ENCODE measurements at places on chromosomes 4 and X. TPM values are rescaled to one million over a fixed set of nuclear protein-coding genes. Genes with fewer than 3 reads are reported as not detected.
A peak's percentile ranks its signal among the peaks of the same experiment; 100 is the strongest.

GRCh38 chrX:51047950-51048349 is 137.4 kb downstream of the BMP15 start:
- DNase-seq = no peak

Gene SRPX2
- total RNA-seq = 0.22 TPM

- DNase-seq = no peak
Observed at GRCh38 chr4:40190880-40191815, 5.7 kb upstream of the RHOH start.

DNA sequence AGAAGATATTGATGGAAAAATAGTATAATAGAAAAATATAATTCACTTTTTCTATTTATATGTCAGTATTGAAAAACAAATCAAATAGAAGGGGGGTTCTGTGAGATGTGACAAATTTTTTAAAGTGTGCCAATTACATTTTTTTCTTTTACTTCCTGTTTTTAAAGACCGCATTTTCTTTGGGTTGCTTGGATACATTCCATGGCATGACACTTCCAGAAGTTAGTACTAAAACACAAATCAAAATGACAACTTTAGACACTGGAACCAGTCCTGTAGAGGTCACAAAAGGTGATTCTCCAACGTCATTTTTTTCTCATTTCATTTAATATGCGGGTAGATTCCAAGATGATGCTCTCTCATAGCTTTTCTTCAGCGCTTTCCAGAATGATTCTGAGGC is 116.2 kb upstream of the GNPDA2 start:
- no peak for DNase-seq

Gene CCDC120
- total RNA-seq = not detected

DNA sequence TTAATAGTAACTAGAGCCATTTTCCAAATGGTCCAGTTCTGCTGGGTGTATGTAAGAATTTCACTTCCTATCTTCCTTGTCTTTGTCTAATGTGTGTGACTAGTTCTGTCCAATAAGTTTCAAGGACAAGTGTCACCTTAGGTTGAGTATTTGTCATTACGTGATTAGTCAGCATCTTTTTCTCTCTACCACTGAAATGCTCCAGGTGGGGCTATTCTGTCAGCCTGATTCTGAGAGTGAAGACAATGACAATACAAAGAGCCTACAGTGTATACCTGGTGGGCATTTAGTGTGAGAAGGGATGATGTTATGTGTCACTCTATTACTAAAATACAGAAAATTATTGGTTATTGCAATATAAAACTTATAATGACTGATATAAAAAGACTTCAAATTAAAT is 876.3 kb downstream of the C4orf33 start:
- DNase-seq = no peak

- DNase-seq = no peak
Observed at GRCh38 chr4:139896091-139896604, 230.5 kb downstream of the MGST2 start.

Gene XAGE1A
- 1.0 TPM for total RNA-seq

DNA sequence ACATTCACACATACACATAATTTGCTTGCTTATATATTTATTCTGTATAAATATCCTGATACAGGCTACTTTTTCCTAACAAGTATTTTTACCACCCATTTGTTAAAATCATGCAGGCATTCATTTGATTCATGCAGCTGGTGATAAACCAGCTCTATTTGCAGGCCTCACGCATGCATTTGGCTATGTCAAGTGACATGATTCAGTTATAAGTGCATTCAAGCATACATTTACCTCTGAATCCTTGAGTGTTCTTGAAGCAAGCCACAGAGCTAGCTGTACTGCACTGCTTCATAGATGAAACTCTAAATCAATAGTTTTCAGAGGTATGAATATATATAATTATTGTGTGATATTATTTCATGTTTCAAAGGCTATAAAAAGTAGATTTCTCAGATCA is 544.0 kb upstream of the AGA start:
- DNase-seq = no peak

Gene AWAT2
- not detected for total RNA-seq

Gene GPR119
- total RNA-seq = not detected

- DNase-seq = peak; percentile 33
Observed at GRCh38 chr4:147360301-147360700, 120.6 kb upstream of the EDNRA start.

DNA sequence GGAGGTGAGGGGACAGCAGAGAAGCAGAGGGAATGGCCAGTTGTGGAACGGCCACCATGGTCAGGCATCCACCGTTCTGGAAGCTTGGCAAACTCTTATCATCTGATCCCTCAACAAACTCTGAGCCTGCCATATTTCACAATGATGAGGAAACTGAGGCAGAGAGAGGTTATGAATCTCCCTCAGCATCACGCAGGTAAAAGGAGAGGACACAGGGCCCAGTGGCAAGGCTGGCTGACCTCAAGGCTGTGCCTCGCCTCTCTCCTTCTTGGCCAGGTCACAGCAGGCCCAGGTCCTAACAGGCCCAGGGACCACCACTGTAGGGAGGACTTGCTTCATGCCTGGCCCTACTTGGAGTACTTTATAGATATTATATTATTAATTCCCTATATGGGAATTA is 242.8 kb downstream of the EVC2 start:
- no peak for DNase-seq

Gene NAP1L3
- 1.5 TPM for total RNA-seq

GRCh38 chrX:29083823-29084222 is 496.6 kb downstream of the IL1RAPL1 start:
- DNase-seq = no peak

DNA sequence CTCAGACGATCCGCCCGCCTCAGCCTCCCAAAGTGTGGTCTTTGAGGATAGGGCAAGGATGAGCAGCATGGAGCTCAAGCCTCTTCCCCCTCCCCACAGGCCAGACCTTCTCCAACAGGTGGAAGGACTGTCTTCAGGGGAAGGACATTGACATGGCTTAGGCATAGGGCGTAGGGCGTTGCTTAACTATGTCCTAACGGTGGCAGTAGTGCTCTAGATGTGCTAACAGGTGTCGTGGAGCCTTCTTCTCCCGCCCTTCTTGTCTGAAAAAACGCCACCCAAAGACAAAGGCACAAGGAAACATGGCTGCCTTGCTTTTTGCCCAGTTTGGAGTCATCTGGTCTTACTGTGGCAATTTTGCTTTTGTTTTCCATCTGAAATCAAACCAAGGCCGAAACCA is 219.8 kb downstream of the OR13H1 start:
- DNase-seq = no peak

Gene SULT1B1
- 0.10 TPM for total RNA-seq

GRCh38 chrX:36443007-36443406 is 523.5 kb downstream of the CFAP47 start:
- no peak for DNase-seq

Gene CT83
- total RNA-seq = not detected

GRCh38 chr4:84803720-84804119 is 162.8 kb downstream of the WDFY3 start:
- no peak for DNase-seq

Gene ANAPC10
- total RNA-seq = 64.3 TPM

- DNase-seq = peak; percentile 36
Observed at GRCh38 chr4:183130328-183131155, 31.5 kb downstream of the WWC2 start.

- DNase-seq = peak; percentile 38
Observed at GRCh38 chr4:8274765-8275547, 5.4 kb downstream of the HTRA3 start.

Gene RENBP
- total RNA-seq = 0.62 TPM

DNA sequence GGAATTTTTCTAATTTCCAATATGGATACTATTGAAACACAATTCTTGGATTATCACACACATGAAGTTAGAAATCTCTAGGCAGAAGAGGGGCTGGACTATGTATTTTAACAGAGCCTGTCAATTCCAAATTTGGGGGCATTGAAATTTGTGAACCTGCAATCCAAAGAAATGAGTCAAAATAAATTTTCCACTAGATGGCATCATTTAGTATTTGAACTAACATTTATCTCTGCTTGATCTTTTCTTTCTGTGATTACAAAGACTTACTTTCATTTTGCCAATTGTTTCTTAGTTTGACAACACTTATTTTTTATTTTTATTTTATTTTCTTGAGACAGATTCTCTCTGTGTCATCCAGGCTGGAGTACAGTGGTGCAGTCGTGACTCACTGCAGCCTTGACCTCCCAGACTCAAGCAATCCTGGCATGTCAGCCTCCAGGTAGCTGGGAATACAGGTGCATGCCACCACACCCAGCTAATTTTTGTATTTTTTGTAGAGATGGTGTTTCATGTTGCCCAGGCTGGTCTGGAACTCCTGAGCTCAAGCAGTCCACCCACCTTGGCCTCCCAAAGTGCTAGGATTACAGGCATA is 2.7 kb upstream of the PYURF start:
- no peak for DNase-seq

Gene FAT4
- total RNA-seq = 3.2 TPM

- DNase-seq = no peak
Observed at GRCh38 chrX:42176789-42177188, 253.4 kb upstream of the CASK start.

DNA sequence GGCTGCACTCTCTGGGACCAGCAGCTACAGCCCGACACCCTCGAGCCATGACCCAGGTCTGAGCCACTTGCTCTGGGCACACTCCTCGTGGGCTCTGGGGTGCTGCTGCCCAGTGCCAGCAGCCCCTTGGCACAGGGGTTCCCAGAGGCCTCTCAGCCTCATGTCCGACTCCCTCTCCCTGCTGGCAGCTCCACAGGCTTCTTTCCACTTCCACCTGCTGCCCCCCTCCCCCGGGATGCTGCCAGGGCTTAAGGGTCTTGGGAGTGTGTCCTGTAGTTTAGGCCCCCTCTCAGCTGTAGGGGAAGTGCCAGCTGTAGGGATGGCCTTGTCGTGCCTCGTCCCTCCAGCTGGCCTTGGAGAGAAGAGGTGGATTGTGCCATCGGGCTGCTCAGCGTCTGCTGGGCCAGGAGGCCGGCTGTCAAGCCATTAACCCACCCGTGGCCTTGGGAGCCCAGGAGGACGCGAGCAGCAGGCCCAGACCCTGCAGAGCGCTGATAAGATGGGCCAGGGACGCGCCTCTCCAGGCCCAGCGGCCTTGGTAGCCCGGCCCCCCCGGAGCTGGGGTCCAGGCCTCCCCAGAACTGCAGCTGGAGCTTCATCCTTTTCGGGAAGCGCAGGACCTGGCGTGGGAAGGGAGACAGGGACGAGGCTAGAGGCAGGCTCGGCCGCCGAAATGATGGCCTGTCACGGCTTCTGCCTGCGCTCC is 1.0 kb upstream of the USP27X start:
- no peak for DNase-seq

DNA sequence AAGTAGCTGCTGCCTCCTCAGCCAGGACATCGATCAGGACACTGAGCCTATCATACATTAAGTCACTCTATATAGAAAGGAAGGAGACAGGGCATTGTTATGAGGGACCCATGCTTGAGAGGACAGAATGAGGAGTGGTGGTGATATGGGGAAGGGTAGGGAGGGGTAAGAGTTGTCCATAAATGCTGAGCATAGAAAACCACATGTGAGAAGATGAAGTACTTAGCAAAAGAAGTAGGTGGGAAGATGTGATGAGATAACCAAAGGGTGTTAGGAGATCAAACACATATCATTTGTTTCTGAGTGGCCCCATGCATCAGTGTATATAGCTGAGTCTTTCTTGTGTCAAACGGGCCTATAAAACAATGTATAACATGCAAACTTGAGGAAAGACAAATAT is 84.1 kb downstream of the DGKK start:
- DNase-seq = no peak

Gene NXF2B
- 0.29 TPM for total RNA-seq

Gene NAA11
- not detected for total RNA-seq

- no peak for DNase-seq
Observed at GRCh38 chr4:119581190-119581873, 47.3 kb downstream of the PDE5A start.

- no peak for DNase-seq
Observed at GRCh38 chr4:54645830-54646229, 11.9 kb upstream of the KIT start.

- DNase-seq = no peak
Observed at GRCh38 chrX:150933945-150934350, 35.5 kb upstream of the CD99L2 start.

GRCh38 chrX:154004315-154004714 is 15.4 kb downstream of the IRAK1 start:
- no peak for DNase-seq

DNA sequence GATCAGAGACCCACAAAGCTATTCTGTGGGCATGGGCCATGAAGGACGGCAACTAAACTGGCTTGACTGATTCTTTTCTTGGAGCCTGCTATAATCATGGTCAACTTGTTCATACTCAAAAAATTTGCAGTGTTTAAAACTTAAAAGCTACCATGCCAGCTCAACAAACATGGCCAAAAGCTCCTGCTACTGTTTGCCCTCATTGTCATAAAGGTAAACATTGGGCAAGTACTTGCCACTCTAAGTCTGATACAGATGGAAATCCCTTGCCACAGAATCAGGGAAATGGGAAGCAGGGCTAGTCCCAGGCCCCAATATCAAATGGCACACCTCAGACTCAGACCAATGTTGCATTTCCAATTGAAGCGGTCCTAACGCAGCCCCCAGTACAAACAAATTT is 20.4 kb downstream of the UGT2B11 start:
- DNase-seq = no peak

DNA sequence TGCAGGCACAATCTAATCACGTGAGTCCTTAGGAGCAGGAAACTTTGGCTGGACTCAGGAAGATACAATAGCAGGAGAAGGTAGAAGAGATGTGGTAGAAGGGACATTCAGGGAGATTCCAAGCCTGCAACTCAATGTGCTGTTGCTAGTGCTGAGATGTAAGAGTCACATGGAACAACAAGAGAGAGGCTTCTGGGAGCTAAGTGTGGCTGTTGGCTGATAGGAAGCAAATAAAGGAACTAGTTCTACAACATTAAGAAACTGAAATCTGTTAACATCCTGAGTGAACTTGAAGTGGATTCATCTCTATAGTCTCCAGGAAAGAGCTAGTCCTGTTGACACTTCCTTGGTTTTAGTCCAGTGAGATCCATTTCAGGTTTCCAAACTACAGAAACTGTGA is 1207.4 kb downstream of the ADGRL3 start:
- DNase-seq = no peak

Gene FAM47A
- not detected for total RNA-seq

DNA sequence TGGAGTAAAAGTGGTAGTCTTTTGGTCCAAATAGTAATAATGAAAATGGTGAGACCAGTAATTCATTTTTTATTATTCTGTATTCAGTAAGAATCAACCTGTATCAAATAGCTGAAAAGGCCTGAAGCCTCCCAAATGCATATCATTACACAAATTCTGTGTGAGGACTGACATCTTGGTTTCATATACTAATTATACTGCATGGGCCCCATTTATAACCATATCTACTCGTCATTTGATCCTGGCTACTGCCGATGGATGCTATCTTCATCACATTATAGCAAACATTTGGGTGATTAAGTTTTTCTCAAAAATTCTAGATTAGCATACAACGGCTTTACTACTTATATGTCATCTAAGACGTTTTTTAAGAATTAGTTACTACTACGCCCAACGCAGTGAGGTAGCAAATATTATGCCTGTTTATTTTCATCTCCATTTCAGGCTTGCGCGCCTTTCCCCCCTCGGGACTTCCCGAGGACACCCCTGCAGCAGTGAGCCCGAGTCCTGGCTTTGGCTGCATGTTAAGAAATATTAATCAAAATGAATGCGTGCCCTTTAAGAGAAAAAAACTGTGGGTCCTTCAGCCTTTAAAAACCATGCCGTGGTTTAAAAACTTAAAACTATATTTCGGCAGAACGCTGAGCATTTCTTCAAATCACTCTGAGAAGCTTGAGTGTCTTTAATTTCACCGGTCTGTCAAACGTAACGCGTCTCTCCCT is 814 bp upstream of the MMAA start:
- no peak for DNase-seq

Gene RHOXF1
- not detected for total RNA-seq

Gene APLN
- total RNA-seq = 0.31 TPM
